ENCODE measurements at places on chromosomes 7 and 10.
A peak's percentile ranks its signal among the peaks of the same experiment; 100 is the strongest.

DNA sequence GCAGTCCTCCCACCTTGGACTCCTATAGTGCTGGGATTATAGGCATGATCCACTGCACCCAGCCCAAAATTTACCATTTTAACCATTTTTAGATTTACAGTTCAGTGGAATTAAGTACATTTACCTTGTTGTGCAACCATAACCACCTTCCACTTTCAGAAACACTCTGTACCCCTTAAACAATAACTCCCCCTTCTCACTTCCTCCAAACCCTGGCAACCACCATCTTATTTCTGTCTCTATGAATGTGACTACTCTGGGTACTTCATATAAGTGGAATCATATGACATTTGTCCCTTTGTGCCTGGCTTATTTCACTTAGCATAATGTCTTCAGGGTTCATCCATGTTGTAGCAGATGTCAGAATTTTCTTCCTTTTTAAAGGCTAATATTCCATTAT, 33.6 kb downstream of the SUFU start:
- DNase-seq, result no peak

DNA sequence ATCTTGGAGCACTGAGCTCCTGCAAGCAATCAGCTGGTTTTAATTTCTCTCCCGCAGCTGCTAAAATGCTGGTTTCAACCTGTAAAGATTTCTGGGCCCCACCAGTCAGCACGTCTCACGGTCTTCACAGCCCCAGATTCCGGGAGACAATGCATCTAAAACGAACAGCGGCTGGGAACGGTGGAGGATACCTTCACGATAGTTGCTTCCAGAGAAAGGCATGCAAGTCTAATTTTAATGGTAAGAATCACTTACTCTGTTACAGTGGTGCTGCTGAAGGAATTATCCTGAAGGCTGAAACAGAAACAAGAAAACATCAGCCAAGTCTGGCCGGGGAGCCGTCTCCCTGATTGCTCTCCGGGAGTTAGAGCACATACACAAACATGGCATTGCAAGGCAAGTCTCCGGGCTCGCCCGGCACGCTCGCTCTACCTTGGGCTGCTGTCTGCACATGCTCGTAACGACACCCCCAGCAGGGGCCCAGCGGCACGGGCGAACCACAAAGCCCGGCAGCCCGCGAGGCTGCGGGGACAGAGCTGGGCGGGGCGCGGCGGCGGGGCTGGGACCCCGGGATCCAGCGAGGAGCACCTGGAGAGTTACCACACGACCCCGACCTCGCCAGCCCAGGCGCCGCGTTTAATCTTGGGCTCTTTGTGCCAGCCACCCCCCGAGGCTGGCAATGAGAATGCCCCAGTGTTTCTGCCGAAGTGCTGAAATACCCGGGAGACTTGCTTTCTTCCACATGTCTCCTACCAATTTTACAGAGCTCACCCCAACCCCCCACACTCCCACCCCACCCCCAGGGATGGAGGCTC, at the start of gene FAM13C:
TSS of gene FAM13C (minus strand) at position 406 of the 815 bp plus-strand sequence. CDS start at position 317, 89 bp downstream.
- DNase-seq, result peak; percentile 64

- no peak for DNase-seq
Observed at GRCh38 chr10:43931308-43931930, 282.7 kb upstream of the ZNF32 start.

- no peak for DNase-seq
Observed at GRCh38 chr10:124728071-124728829, 15.9 kb downstream of the FAM53B start.

DNA sequence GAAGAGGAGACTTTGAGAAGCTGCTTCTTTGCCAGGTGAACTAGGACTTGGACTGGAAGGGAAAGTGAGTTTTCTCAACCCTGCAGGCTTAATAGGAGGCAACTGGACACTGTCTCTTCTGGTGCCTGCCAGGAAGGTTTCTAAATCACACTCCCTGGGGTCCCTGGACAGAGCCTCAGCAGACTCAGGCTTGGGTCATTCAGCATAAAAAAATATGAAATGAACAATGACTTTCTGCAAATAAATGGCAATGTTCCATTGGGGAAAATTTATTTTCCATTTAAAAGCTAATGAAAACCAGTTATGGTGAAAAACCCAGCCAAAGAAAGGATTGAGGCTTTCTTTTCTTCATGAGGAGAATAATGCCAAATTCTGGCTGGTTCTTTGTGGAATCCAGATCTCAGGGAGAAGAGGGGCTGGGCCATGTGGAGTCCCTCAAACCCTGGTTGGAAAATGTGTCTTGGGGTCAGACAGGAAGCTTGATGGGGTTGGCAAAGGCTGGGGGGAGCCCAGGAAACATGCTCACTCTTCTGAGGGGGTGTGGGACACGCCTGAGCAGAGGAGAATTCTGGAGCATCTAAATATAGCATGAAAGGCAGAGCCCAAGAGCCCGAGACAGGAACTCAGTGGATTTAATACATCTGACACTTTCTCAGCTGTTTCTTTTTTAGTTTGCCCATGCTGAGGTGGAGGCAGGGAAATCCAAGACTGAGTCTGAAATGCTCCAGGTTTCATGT, 65.2 kb upstream of the EMX2 start:
- no peak for DNase-seq

DNA sequence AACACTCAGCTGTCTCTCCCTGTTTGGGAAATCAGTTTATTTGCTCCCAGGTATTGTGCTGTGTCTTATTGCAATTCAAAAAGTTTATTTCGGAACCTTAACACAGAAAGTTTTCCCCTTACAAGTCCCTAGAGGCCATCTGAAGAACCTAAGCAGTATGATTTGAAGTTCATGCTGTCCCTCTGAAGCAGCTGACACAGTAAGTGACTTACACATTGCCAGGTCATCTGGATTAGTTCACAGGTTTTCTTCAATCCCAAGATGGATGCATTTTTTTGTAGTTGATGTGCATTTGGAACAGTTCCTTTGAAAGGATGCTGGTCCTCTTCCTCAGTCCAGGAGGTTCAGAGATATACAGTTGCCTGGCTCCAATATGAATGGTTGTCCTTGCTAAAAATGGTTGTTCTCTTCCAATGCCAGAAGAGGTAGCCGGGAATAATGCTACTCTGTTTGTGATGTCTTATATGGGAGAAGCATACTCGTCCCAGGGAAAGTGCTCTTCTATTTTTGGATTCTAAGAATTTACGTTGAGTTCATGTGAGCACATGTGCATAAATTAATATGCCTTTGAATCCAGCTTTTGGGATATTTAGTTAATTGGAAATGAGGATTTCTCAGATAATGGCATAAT, 183.5 kb upstream of the PHYHIPL start:
- DNase-seq, result no peak

- DNase-seq, result no peak
Observed at GRCh38 chr10:112912410-112912928, 37.6 kb upstream of the TCF7L2 start.

DNA sequence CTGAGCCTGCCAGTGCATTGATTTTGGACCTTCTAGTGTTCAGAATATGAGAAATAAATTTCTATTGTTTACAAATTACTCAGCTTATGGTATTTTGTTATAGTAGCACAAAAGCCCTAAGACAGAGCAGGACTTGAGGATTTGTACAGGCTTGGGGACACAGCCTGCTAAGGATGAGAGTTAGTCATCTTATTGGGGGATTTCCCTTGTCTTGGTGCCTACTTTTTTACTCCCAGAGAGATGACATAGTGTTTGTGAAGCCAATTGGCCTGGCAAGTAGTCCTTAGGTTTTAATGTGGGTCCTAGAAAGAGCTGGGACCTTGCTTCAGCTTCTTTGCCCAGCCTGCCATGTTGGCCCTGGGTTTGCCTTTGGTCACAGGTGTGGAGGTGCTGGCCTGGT, 364.0 kb downstream of the REEP3 start:
- no peak for DNase-seq

DNA sequence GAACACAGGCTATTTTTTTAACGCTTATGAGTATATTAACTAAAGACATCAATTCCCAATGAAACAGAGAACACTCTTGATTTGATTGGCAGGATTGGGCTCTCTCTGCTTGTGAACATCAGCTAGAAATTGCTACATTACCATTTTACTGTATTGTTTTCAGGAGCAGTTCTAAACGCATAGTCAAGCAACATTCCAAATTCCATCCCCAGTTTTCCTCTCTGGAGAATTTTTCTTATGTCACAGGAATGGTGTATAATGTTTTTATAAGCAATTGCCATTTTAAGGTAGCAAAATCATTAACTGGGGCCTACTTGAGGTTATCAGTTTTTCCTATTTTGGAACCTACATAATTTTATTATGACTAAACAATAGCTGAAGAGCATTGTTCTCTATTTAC, 276.9 kb upstream of the LRRN3 start:
- DNase-seq, result no peak

GRCh38 chr7:29042824-29043231, 84.7 kb upstream of the TRIL start:
- no peak for DNase-seq

GRCh38 chr7:122416336-122416735, 111.8 kb upstream of the FEZF1 start:
- no peak for DNase-seq

- DNase-seq, result no peak
Observed at GRCh38 chr10:28300027-28300426, 2.8 kb downstream of the MPP7 start.

GRCh38 chr7:27299861-27300260, 57.3 kb downstream of the EVX1 start:
- no peak for DNase-seq

DNA sequence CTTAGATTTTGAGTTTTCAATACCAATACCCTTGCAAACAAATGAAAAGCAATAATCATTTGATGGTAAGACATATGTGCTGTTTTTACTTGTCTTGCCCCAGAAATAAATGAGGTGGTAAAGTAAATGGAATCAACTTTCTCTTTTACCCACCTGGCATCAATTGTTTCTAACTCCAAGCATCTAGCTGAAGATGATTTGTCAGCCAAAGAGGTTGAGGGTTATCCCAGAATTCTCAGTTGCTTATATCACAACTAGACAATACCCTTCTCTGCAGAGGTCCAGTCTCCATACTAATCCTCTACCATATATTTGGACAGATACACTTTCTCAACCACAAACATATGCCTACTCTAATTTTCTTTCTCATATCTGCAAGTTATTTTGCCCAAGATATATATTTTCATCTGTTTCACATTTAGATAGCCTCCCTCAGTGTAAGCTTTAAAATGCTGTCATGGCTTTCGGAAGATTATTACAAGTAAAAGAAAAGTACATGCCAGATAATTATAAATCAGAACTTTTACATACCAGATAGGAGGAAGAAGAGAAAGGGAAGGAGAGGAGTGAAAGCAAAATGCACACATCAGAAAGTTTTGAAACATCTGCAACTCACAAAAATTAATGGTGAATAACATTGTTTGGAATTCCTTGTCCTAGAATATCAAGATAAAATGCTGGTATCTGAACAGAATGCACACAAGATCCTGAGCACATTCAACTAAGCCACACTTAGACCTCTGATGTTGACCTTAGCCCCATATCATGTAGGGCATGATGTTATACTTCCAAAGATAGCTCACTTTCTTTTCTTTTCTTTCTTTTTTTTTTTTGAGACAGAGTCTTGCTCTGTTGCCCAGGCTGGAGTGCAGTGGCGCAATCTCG, 146.6 kb downstream of the REEP3 start:
- no peak for DNase-seq

- no peak for DNase-seq
Observed at GRCh38 chr7:120070201-120070600, 202.8 kb upstream of the KCND2 start.

- DNase-seq, result no peak
Observed at GRCh38 chr10:68566955-68567354, 6.8 kb downstream of the TET1 start.

DNA sequence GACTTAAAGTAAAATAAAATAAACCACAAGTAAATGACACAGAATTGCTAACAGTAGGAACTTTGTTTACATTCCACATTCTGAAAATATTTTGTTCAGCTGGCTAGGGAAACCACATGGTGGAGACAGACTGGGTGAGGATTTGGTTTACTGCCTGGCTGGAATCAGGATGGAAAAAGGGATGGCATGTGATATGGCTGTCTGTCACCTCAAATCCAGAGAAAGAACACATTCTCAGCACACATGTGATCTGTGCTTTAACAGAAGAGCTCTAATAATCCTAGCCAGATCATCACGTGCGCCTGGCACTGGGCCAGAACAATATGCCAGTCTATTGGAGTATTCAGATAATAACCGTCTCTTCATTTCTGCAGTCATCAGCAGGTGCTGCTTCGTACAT, 90.9 kb upstream of the PIP4K2A start:
- DNase-seq, result no peak

DNA sequence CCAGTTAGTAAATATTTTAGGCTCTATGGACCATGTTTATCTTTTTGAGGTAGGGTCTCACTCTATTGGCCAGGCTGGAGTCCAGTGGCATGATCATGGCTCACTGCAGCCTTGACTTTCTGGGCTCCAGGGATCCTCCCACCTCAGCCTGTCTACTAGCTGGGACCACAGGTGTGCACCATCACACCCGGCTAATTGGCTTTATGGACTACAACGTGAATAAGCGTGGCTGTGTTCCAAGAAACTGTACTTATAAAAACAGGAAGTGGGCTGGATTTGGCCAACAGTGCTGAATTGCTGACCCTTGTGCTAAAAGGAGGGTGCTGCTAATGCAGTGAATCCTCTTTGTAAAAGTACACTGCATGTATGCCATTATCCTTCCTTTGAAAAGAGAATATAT, 111.7 kb upstream of the CDK13 start:
- no peak for DNase-seq

GRCh38 chr7:70942791-70943190, 189.2 kb upstream of the GALNT17 start:
- DNase-seq, result no peak

DNA sequence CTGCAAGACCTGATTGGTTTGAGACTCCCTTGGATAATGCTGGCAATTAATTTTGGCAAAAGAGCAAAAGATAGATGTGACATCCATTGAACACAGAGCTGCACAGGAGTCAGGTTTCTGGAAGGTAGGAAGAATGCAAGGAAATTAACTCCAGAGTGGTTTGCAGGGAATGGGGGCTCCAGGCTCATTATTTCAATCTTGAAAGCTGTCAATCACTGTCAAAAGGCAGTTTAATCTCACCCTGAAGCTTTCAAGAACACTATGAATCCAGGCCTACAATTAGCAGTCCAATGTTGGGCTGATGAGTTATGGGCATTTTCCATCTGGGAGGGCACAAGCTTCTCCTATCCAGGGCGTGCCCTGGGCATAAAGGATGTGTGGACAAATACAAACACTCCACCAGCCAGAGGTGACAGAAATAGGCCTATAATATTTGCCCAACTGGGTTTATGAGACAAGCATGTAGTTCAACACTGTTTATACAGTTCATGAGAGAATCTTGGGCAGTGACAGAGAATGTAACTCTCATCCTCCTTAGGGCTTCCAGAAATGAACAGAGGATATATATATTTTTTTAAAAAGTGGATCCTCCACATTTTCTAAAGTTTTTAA, 80.5 kb downstream of the KCNMA1 start:
- DNase-seq, result no peak

- no peak for DNase-seq
Observed at GRCh38 chr10:53839440-53840039, 961.5 kb downstream of the PCDH15 start.

DNA sequence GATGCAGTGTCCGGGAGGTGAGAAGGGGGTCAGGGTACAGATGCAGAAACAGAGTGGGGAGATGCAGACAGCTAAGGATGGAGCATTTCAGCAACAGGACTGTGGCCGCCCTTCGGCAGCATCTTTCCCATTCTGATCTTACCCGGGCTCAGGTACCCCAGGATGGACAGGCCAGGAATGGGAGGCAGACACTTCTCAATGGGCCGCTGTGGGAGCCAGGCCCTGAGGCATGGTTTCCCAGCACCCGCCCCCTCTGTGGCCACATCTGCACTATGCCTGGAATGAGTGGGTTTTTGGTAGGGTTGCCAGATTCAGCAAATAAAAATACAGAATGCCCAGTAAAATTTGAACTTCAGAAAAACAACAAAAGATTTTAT, 105.2 kb upstream of the CTBP2 start:
- no peak for DNase-seq

GRCh38 chr10:76993213-76993612, 644.4 kb downstream of the KCNMA1 start:
- DNase-seq, result no peak
